ENCODE measurements at places on chromosomes 3 and 15.

GRCh38 chr3:136818769-136819391 is at the start of gene SLC35G2:
SLC35G2 (plus strand) TSS chr3:136819126; CDS start chr3:136854461, 35,335 bp downstream.
- no peak for DNase-seq

- DNase-seq, result no peak
Measured at GRCh38 chr15:59303633-59304032, 69.0 kb downstream of the MYO1E start.

GRCh38 chr3:115512565-115513415 is 110.5 kb upstream of the GAP43 start:
- peak; percentile 19 for DNase-seq

GRCh38 chr3:59065240-59065639 is 15.4 kb upstream of the CFAP20DC start:
- DNase-seq, result no peak

DNA sequence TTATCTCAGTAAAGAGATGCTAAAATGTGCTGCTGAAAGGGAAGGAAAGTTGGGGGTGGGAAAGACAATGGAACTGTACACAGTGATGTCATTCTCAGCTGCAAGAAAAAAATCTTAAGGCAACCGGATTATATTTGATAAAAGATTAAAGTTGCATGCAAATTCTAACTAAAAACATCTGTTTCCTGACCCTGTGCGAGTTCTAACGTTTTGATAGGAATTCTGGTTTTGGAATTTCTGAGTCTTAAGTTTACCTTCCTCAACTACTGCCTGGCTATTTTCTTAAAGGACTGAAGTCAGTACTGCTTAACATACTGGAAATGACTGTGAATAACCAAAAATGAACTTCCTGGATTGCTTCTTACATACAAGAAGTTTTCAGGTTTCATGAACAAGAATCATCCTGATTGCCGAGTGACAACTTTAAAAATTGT is 115.5 kb downstream of the SLC25A26 start:
- DNase-seq, result no peak

- DNase-seq, result no peak
Measured at GRCh38 chr3:50122661-50123391, 32.3 kb upstream of the SEMA3F start.

DNA sequence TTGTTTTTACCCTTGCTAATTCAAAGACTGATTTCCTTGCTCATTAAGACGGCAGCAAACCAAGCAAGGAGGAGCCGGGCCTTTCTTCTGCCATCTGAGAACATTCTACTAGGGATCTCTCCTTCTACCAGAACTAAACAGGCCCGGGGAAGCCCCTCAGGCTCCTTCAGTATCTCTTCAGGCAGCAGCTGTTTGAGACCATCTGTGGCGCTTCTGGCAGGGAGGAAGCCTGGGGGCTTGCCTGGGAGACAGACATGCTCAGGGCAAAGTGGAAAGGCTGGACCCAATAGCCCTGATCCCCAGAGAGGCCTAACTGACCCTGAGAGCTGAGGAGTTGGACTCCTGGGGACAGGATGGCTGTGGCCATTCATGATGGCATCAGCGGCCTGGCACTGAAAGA is 67.9 kb downstream of the FEM1B start:
- DNase-seq, result no peak

GRCh38 chr3:14441920-14442300 is 39.5 kb downstream of the SLC6A6 start:
- no peak for DNase-seq

GRCh38 chr15:89307791-89308190 is 26.8 kb downstream of the POLG start:
- no peak for DNase-seq

DNA sequence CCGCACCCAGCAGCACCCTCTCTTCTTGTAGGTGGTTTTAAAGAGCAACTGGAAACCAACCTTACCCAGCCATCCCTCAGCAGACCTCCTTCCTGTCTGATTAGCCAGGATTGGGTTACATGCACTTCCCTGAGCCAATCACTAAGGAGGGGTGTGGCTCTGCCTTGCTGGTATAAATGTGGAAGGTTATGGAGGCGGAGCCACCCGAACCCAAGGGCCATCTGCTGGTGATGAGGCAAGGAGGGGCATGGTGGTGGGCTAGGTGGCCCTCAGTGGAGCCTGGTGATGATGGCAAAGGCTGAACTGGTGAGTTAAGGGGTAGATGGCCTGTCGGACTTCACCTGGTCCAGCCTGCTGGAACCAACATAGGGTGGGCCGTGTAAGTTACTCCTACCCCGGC is 39.8 kb downstream of the CCDC33 start:
- no peak for DNase-seq

DNA sequence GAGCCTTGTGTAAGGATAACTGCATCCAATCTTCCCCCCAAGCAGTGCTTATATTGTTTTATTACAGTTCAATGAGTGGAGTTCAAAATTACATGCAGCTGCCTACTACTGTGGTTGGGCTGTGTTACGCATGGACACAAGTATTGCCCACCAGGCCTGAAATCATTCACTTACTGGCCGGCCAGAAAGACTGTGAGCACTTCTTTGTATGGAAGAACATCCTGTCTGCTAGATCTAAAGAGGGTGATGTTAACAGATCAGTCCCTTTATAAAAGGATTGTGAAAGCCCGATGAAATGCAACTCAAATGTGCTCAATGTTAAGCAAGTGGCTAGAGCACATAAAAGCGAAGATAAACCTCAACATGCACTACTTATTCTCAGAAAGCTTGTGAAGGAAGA is 132.5 kb downstream of the FOXP1 start:
- DNase-seq, result no peak

Measured in NCI-H446 treated with DMSO at 0.1 percent for 48 hours (cell line).